ENCODE measurements at places on chromosomes 16 and 17.

DNA sequence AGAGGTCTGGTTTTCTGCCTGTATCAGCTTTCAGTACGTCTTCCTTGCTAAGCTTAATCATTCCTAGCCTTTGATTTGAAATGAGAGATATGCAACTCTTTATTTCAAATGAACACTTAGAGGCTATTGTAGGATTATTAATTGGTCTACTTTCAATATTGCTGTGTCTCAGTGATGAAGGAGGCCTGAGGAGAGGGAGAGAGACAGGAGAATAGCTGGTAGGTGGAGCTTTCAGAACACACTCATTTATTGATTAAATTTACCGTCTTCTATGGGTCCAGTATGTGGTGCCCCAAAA is 187.0 kb downstream of the BCAS3 start:
- H3K36me3 ChIP-seq = no peaks in the 10 kb centered on the region
- no peak overlapping the region for H3K4me3 ChIP-seq

GRCh38 chr16:86483-86952 is 8.5 kb downstream of the MPG start:
- no peak overlapping the region for H3K4me3 ChIP-seq
- no peak overlapping the region for H3K27ac ChIP-seq
- no peak for DNase-seq
- H3K4me1 ChIP-seq = peaks cover 19% of the 10 kb centered on the region
- H3K27me3 ChIP-seq = no peaks in the 10 kb centered on the region
- H3K36me3 ChIP-seq = peaks cover 79% of the 10 kb centered on the region

- peaks cover 35% of the 10 kb centered on the region for H3K36me3 ChIP-seq
- H3K27ac ChIP-seq = peak within 1 kb of the TSS; percentile 24
- DNase-seq = peak; percentile 96
- no peaks in the 10 kb centered on the region for H3K27me3 ChIP-seq
- H3K4me1 ChIP-seq = peaks cover 6% of the 10 kb centered on the region
- H3K4me3 ChIP-seq = peak within 1 kb of the TSS; percentile 70
These were observed at the start of gene ZNF213 for GRCh38 chr16:3134338-3135125. TSS of gene ZNF213 (plus strand) at chr16:3135029. CDS start at chr16:3137281, 2,252 bp downstream.

DNA sequence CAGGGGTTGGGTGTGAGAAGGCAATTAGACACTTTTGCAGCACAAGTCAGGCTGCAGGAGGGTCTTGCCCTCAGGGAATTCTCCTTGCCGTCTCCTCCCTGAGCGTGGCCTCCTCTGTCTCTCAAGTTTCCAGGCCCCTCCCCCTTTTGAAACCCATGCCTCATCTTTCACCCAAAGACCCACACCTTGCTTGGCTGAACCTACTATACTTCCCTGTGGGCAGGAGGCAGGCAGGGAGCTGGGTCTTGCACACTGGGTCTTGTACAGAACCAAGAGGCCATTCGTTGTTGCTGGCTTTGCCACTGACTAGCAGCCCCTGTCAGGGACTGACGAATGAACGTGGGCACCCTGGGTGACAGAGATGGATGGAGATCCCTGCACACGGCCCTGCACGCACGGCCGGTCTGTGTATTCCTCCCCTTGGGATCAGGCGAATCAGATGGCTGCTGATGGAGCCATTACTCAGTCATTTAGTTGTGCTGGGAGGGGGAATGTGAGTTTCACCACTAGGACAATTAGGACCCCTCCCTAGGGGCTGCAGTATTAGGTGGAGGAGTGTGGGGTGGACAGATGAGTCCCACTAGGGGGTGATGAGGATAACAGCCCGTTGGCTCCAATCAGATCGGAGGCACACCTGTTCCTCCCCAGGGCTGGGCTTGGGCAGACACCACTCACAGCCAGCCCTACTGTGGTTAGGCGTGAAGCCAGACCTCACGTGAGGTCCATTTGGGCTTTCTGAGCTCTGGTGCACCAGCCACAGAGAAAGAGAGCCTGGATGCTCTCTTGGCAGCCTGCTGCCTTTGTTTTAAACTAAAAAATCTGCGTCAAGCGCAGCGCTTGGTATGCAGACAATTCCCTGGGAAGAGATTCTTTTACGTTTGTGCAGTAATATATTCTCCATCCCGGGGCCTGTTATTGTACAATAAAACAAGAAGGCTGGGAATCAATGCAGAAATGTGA is 167.7 kb upstream of the WSCD1 start:
- H3K27ac ChIP-seq = no peak overlapping the region
- H3K27me3 ChIP-seq = no peaks in the 10 kb centered on the region
- H3K4me1 ChIP-seq = no peaks in the 10 kb centered on the region
- no peak for DNase-seq
- H3K36me3 ChIP-seq = no peaks in the 10 kb centered on the region
- no peak overlapping the region for H3K4me3 ChIP-seq

- no peak overlapping the region for H3K27ac ChIP-seq
- H3K4me1 ChIP-seq = no peaks in the 10 kb centered on the region
- no peak for DNase-seq
- H3K36me3 ChIP-seq = no peaks in the 10 kb centered on the region
- H3K4me3 ChIP-seq = no peak overlapping the region
These were observed 80.2 kb downstream of the ZDHHC7 start for GRCh38 chr16:84931107-84931494.

GRCh38 chr17:82603981-82604448 is 44.2 kb downstream of the WDR45B start:
- no peaks in the 10 kb centered on the region for H3K27me3 ChIP-seq
- H3K4me3 ChIP-seq = no peak overlapping the region
- no peak overlapping the region for H3K27ac ChIP-seq
- peaks cover 93% of the 10 kb centered on the region for H3K36me3 ChIP-seq

- no peaks in the 10 kb centered on the region for H3K36me3 ChIP-seq
- no peaks in the 10 kb centered on the region for H3K27me3 ChIP-seq
- peaks cover 20% of the 10 kb centered on the region for H3K4me1 ChIP-seq
- no peak overlapping the region for H3K4me3 ChIP-seq
These were observed 22.3 kb upstream of the MILR1 start for GRCh38 chr17:64426596-64426995.

GRCh38 chr17:73743518-73744201 is 99.4 kb upstream of the SDK2 start:
- no peak for DNase-seq
- H3K36me3 ChIP-seq = no peaks in the 10 kb centered on the region
- H3K27ac ChIP-seq = no peak overlapping the region
- H3K4me3 ChIP-seq = no peak overlapping the region

- H3K36me3 ChIP-seq = no peaks in the 10 kb centered on the region
- no peaks in the 10 kb centered on the region for H3K27me3 ChIP-seq
- peak; percentile 86 for DNase-seq
- peak overlapping the region; percentile 8 for H3K27ac ChIP-seq
- no peak overlapping the region for H3K4me3 ChIP-seq
These were observed 36.6 kb upstream of the MED9 start for GRCh38 chr17:17440010-17440843.

DNA sequence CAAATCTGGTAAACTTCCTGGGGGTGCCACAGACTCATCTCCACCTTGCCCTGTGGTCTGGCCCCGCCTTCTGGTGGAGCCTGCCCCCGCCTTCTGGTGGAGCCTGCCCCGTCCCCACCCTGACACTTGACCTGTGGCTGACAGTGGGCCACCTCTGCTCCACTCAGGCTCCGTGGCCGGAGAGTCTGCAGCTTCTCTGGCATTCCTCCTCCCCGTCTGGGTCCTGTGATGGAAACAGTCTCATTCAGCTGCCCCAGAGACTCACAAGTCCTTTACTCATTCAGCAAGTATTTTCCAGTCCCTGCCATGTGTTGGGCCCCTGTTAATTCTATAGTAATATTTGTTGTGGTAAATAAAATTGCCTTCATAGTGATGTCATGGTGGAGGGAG is 21.0 kb upstream of the G6PC1 start:
- no peak overlapping the region for H3K27ac ChIP-seq
- no peak for DNase-seq
- H3K4me3 ChIP-seq = no peak overlapping the region
- H3K36me3 ChIP-seq = no peaks in the 10 kb centered on the region
- peaks cover 29% of the 10 kb centered on the region for H3K27me3 ChIP-seq

DNA sequence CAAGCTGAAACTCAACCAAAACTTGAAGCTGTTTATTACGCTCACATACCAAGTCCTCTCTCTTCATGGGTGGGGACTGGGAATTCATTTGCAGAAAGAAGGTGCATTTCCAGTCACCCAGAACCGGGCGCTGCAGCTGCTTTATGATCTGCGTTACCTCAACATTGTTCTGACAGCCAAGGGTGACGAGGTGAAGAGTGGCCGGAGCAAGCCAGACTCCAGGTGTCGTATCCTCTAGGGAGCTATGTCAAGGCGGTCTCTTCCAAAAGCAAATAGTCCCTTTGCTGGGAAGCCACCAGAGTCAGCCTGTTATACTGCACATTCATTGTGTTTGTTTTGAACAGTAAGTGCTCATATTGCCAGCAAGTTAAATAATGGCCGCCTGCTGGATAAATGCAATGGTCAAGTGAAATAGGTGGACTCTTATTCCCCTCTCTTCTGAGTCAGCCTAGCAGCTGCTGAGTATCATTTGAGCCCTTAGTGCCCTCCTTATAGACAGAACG is 12.7 kb downstream of the COG1 start:
- H3K27me3 ChIP-seq = no peaks in the 10 kb centered on the region
- no peak for DNase-seq
- H3K4me1 ChIP-seq = peaks cover 19% of the 10 kb centered on the region
- no peak overlapping the region for H3K4me3 ChIP-seq
- H3K36me3 ChIP-seq = peaks cover 98% of the 10 kb centered on the region

GRCh38 chr16:26599785-26600104 is 467.0 kb upstream of the C16orf82 start:
- no peak overlapping the region for H3K4me3 ChIP-seq
- H3K36me3 ChIP-seq = no peaks in the 10 kb centered on the region
- no peak overlapping the region for H3K27ac ChIP-seq
- H3K4me1 ChIP-seq = no peaks in the 10 kb centered on the region
- DNase-seq = no peak

GRCh38 chr16:832652-833336 is 32.3 kb upstream of the GNG13 start:
- H3K4me3 ChIP-seq = no peak overlapping the region
- DNase-seq = no peak
- peaks cover 12% of the 10 kb centered on the region for H3K27me3 ChIP-seq
- no peaks in the 10 kb centered on the region for H3K36me3 ChIP-seq
- no peaks in the 10 kb centered on the region for H3K4me1 ChIP-seq

- H3K4me1 ChIP-seq = peaks cover 39% of the 10 kb centered on the region
- peaks cover under 1% of the 10 kb centered on the region for H3K27me3 ChIP-seq
- no peak for DNase-seq
These were observed 22.3 kb downstream of the NPTX1 start for GRCh38 chr17:80453998-80454556.

GRCh38 chr17:78390241-78391050 is 12.0 kb downstream of the PGS1 start:
- H3K36me3 ChIP-seq = peaks cover 29% of the 10 kb centered on the region
- H3K27ac ChIP-seq = peak overlapping the region; percentile 66
- peaks cover 84% of the 10 kb centered on the region for H3K4me1 ChIP-seq
- no peak overlapping the region for H3K4me3 ChIP-seq

GRCh38 chr17:29624586-29624985 is 1.9 kb upstream of the CORO6 start:
- H3K4me1 ChIP-seq = peaks cover 21% of the 10 kb centered on the region
- H3K27ac ChIP-seq = no peak overlapping the region
- no peaks in the 10 kb centered on the region for H3K27me3 ChIP-seq
- peaks cover 6% of the 10 kb centered on the region for H3K36me3 ChIP-seq

GRCh38 chr17:59751955-59752413 is 44.5 kb downstream of the VMP1 start:
- DNase-seq = no peak
- H3K27me3 ChIP-seq = no peaks in the 10 kb centered on the region
- H3K27ac ChIP-seq = no peak overlapping the region
- peaks cover 28% of the 10 kb centered on the region for H3K4me1 ChIP-seq
- H3K36me3 ChIP-seq = peaks cover 7% of the 10 kb centered on the region
- H3K4me3 ChIP-seq = no peak overlapping the region

DNA sequence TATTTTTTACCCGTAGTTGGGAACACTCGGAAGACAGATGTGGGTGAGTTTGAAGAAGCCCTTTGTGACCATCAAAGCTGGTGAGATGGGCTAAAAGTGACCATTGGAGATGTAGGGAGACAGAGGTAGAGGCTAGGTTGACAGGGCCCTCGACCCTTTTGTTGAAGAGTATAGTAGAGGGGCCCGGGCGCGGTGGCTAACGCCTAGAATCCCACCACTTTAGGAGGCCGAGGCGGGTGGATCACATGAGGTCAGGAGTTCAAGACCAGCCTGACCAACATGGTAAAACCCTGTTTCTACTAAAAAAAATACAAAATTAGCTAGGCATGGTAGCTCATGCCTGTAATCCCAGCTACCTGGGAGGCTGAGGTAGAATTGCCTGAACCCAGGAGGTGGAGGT is 16.2 kb upstream of the NFATC3 start:
- peaks cover 42% of the 10 kb centered on the region for H3K36me3 ChIP-seq
- no peak overlapping the region for H3K27ac ChIP-seq
- no peak overlapping the region for H3K4me3 ChIP-seq

DNA sequence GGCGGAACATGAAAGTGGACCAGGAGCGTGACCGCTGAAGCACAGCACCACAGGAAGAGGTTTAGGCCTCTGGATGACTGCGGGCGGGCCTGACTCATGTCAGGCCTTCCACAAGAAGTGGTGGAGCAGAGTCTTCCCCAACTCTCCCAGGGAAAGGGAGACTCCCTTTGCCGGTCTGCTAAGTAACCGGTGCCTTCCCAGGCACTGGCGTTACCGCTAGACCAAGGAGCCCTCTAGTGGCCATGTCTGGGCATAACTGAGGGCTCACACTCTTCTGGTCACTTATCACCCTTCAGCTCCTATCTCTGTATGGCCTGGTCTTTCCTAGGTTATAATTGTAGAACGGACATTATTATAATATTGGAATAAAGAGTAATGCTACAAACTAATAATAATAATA is 1931.9 kb downstream of the TP53TG3F start:
- H3K36me3 ChIP-seq = no peaks in the 10 kb centered on the region
- no peak for DNase-seq
- H3K4me3 ChIP-seq = no peak overlapping the region

- H3K27me3 ChIP-seq = no peaks in the 10 kb centered on the region
- H3K27ac ChIP-seq = peak overlapping the region; percentile 90
- H3K36me3 ChIP-seq = peaks cover 55% of the 10 kb centered on the region
- peak; percentile 85 for DNase-seq
- H3K4me3 ChIP-seq = no peak overlapping the region
- peaks cover 17% of the 10 kb centered on the region for H3K4me1 ChIP-seq
These were observed 19.6 kb downstream of the AKAP10 start for GRCh38 chr17:19958023-19958422.

DNA sequence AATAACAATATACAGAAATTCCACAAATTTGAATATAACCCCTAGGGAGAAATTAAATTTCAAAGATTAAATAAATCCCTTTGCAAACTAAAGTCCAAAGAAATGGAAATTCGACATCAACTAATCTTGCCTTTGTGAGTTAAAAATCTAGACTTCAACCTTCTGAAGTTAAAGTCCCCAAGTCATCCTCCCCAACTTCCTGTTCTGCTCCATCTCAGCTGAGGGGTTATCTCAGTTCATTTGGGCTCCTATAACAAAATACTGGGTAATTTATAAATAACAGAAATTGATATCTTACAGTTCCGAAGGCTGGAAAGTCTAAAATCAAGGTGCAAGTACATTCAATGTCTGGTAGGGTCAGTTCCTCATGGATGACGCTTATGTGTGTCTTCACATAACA is 22.8 kb upstream of the KDM6B start:
- no peaks in the 10 kb centered on the region for H3K4me1 ChIP-seq
- no peak overlapping the region for H3K27ac ChIP-seq
- H3K4me3 ChIP-seq = no peak overlapping the region
- peaks cover 22% of the 10 kb centered on the region for H3K27me3 ChIP-seq

GRCh38 chr17:75785016-75785890 is 647 bp downstream of the UNK start:
- peak overlapping the region; percentile 79 for H3K4me3 ChIP-seq
- no peaks in the 10 kb centered on the region for H3K27me3 ChIP-seq
- DNase-seq = peak; percentile 100
- H3K27ac ChIP-seq = peak overlapping the region; percentile 99
- H3K4me1 ChIP-seq = peaks cover 32% of the 10 kb centered on the region

GRCh38 chr16:1363501-1364041 is 11.8 kb downstream of the GNPTG start:
- H3K4me3 ChIP-seq = no peak overlapping the region
- no peak overlapping the region for H3K27ac ChIP-seq
- H3K27me3 ChIP-seq = no peaks in the 10 kb centered on the region
- H3K4me1 ChIP-seq = no peaks in the 10 kb centered on the region
- peaks cover 58% of the 10 kb centered on the region for H3K36me3 ChIP-seq
